Stimulated activated CD8-positive, alpha-beta memory T cell treated with anti-CD3 and anti-CD28 coated beads, Interleukin-15, amount 100 ng/mL, for 24 hours (primary cell): ENCODE measurements at places on chromosomes 11 and 22.

DNA sequence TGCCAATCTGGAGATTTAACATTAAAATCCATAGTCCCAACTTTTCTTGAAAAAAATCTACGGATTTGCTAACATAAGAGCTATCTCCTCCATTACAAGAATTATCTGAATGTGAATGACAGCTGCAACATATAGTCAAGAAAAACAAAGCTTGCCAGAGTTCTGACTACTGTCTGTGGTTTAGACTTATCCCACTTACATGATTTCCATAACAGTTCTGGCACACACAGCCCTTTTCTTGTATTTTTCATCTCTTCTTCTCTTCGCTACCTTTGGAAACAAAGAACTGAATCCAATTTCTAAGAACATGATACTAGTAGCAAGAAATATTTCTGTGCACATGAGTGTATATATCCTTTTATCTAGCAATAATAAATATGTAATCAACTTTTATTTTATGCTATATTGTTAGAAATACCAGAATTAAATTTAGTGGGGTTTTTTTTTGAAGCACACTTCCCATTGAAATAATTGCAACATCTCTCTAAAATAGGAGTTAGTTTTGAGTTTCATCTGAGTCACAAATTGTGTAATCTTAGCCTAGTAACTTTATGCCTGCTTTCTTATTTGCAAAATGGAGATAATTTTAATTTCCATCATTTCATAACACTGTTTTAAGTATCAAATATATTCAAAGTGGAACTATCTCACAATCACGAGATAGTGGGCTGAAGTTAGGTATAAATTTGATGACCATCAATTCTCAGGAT, 1217.6 kb downstream of the JRKL start:
- DNase-seq = no peak

GRCh38 chr11:134275534-134276395, at the start of gene GLB1L3:
Gene GLB1L3, plus strand, starts transcription at chr11:134276379. Its CDS starts 362 bp downstream, at chr11:134276741.
- DNase-seq = peak; percentile 41

DNA sequence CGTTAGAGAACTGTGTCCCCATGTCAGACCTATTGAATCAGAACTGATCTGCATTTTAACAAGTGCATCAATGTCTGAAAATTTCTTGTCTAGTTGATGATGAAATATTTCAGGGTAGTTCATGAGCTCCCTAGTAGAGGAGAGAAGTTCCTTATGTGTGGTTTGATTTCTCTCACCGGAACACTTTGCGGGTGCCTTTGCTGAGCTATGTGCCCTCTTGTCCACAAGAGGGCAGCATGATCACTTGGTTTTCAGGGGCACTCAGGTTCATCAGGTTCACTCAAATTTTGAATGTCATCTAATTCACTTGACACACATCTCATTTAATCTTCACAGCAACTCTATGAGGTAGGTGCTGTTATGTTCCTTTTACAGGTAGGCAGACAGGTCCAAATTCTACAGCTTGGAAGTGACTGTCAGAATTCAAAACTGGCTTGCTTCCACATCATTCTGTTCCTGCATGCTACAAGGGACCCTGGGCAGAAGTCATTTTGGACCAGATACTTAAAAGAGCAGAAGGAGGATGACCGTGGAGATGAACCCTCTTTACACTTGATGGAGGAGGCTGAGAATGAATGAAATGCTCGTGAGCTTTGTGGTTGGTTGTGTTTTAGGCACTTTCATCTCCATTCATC, 55.6 kb downstream of the P4HA3 start:
- DNase-seq = no peak

DNA sequence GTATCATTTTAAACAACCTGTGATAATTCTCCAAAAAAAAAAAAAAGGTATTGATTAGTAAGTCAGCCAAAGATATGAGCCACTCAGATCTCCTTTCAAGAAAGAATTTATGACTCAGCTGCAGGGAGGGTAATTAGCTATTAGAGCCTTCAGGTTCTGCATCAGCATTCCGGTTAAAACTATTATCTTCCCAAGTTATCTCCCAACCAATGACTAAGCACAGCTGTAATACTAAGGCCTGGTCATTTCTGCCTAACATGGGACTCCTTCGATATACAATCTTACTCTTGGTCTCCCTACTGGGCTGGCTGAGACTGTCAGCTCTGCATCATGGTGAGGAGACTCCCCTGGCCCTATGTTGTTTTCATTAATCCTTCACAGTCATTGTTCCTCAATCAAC, 60.4 kb downstream of the SBF2 start:
- DNase-seq = no peak

DNA sequence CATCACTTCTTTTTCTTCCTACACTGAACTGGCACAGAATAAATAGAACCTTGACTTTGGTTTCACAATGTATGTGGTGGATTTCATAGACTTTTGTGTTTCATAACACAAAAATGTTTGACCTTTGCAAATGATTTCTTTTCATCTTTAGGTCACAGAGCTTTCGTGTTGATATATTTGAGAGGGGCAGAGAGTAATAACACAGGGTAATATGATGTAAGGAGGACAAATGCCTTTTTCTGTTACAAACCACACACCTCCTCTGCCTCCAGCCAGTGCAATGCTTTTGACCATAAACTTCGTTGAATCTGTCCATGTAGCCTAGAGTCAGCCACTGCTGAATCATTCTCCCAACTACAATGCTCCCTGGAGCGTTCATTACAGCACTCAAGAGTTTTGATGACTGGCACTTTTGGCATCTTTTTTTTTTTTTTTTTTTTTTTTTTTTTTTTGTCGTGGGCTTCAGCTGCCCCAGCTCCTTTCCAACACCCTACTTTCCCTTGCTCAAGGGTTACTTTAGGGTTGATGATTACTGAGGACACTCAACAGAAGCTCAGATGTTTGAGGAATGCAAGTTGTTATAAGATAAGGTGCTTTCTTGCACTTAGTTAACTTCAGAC, 11.4 kb upstream of the CAT start:
- DNase-seq = no peak

GRCh38 chr22:19109198-19110063, 12.8 kb downstream of the DGCR2 start:
- DNase-seq = no peak

GRCh38 chr11:10320736-10321465, 16.0 kb downstream of the ADM start:
- DNase-seq = no peak

GRCh38 chr11:13859892-13860291, 102.6 kb upstream of the SPON1 start:
- DNase-seq = no peak

DNA sequence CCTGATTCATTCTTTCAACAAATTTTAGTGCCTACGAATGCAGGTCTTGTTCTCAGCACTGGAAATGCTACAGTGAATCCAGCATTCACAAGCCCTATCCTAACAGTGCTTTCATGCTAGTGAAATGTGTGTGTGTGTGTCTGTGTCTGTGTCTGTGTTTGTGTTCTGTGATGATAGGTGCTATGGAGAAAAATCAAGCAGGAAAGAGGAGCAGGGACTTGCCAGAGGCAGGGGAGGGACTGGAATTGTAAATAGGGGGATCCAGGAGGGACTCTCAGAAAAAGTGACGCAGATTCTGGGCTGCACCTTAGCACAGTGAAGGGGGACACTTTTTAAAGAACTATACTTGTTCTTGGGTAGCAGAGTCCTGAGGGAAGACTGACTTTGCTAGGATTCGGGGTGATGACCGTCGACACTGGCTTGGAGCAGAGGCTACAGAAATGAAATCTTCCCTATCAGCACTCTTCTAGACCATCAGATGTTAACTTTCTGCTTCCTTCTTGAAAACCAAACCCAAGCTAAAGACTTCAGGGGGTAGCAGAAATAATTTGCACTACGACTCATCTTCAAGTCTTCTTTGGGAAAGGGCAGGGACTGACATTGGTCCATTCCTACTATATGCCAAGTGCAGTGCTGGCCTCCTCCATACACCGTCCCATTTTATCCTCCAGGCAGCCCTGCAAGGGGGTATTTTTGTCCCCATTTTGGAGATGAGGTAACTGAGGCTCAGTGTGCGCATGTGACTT, 39.3 kb upstream of the PTPRJ start:
- DNase-seq = no peak

DNA sequence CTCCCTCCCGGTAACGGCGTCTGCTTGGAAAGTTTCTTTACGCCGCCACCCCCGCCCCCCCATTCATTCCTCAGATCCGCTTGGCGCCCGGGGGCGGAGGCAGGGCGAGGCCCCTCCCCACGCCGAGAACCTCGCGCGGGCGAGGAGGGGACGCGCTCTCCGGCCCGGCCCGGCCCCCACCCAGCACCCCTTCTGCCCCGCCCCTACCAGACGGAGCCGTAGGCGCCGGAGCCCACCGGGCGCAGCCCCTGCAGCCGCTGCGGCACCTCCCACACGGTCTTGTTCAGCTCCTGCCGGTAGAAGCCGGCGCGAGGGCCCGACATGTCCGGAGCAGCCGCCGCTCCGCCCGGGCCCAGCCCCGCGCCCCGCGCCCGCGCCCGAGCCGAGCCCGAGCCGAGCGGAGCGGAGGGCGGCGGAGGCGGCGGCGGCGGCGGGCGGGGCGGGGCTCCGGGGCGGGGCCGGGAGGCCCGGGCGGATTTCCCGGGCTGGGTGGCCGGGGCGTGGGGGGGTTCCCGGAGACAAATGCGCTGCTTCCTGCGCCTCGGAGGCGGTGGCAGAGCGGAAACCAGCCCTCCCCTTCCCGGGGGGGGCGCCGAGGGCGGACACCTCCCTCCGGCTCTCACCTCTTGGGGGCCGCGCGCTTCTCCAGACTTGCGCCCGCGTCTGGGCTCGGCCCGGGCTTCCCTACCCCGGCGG, at the start of gene MAPK11:
Gene MAPK11, minus strand, starts transcription at position 411 of the 696 bp plus-strand sequence. Its CDS starts 88 bp downstream, at position 323.
- no peak for DNase-seq

DNA sequence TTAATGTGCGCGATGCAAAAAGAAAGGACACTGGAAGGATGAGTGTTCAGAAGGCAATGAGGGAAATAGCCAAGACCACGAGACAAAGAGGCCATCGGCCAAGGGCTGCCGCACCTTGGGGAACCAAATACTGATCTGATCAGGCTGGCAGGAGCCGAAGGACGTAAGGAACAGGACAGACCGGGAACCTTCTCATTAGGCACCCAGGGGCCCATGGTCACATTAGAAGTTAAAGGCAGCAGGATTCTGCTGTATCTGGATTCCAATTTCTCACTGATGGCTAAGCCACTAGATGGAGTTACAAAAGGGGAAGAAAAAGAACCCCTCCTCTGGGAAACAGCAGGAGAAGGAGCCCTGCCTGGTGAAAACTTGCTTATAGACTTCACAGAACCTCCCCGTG, 28.8 kb upstream of the CPT1A start:
- DNase-seq = no peak

DNA sequence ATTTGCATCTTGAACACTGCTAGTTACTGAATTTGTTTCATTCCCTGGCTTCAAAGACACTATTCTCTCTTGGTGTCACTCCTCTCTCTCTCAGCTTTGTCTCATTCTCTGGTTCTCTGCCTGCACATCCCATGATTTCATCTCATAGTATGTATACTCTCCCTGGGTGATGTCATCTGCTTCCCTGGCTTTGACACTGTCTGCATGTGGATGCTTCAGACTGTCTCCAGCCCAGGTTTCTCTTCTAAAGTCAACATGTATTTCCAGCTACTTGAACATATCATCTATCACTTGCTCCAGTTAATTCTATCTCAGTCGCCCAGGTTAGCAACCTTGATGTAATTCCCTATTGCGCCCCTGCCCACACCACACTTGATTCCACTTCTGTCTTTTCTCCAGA, 9.3 kb upstream of the ACAT1 start:
- no peak for DNase-seq

DNA sequence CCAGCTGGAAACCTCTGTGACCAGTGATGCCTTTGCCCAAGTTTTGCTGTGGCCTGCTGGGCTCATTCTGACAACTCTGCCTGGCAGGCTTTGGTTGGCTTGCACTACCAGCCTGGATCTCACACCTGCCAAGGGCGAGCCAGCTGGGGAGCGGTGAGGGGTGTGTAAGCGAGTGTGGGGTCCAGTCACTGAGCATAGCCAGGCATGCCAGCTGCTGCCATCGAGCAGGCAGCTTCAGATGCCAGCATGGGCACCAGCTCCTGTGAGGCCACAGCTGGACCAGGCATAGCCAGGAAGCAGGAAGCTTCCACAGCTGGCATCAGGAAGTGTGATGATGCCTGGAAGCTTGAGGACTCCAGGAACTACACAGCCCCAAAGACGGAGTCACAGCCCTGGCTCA, 1674.6 kb downstream of the LRRC4C start:
- no peak for DNase-seq
